ENCODE measurements at places on chromosomes 4 and X. TPM values are rescaled to one million over a fixed set of nuclear protein-coding genes. Genes with fewer than 3 reads are reported as not detected.

GRCh38 chr4:20203508-20203907, 48.2 kb upstream of the SLIT2 start:
- no peaks in the 10 kb centered on the region for H3K27me3 ChIP-seq
- no peaks in the 10 kb centered on the region for H3K36me3 ChIP-seq
- no peak for DNase-seq
- H3K27ac ChIP-seq: no peak overlapping the region
- no peaks in the 10 kb centered on the region for H3K4me1 ChIP-seq

GRCh38 chrX:87160435-87161010, 357.1 kb upstream of the KLHL4 start:
- H3K4me1 ChIP-seq: no peaks in the 10 kb centered on the region
- H3K4me3 ChIP-seq: no peak overlapping the region
- no peaks in the 10 kb centered on the region for H3K36me3 ChIP-seq
- no peak for DNase-seq
- H3K27me3 ChIP-seq: no peaks in the 10 kb centered on the region

DNA sequence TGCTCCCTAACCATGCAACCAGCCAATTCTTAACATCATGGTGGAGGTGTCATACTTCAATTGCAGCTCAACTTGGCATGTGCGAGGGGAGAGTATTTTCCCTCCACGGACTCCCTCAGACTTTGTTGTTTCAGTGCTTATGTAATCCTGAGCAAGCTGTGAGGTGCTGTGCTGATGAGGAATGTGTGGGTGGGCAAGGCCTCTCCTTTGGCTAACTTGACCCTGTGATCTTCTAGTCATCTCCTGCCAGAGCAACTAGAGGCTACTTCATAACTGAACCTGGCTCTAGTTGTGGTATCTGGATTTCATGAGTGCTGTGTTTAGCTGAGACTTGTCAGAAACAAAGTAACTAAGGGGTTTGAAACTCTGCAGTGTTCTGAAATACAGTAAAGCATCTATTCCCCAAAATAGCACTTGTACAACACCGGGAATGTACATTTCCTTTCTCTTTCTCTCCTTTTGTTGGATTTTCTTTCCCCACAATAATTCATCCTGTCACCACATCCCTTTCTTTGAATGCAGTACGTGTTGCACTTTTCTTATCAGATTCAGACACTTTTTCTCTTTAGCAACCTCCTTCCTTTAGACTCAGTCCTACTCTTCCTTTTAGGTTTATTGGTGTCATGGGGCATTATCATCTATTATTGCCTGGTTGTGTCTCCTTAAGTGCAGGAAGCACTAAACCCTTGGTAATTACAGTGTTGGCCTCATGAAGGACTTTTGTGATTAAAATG, 415.2 kb upstream of the NR3C2 start:
- H3K4me3 ChIP-seq: no peak overlapping the region
- no peaks in the 10 kb centered on the region for H3K27me3 ChIP-seq
- H3K27ac ChIP-seq: no peak overlapping the region
- DNase-seq: no peak
- H3K36me3 ChIP-seq: no peaks in the 10 kb centered on the region

Gene CSAG2
- not detected for total RNA-seq

DNA sequence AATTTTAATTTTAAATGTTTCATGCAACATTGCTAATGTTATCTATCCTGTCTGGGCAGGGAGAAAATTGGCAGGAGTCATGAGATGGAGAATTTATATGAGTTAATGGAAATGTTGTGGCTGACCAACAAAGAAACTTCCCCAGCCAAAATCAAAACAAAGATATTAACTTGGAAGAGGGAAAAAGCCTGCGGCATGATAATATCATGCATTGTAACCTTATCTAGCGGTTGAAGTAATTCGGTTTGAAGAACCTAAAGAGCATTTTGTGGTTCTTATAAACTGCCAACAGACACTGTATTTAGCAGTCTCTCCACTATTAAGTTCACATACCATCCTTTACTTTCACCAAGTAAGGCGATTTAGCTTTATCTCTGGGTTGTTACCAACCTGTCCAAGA, 42.3 kb downstream of the DKK2 start:
- no peak overlapping the region for H3K27ac ChIP-seq
- H3K4me1 ChIP-seq: no peaks in the 10 kb centered on the region
- H3K4me3 ChIP-seq: no peak overlapping the region
- H3K36me3 ChIP-seq: no peaks in the 10 kb centered on the region
- no peak for DNase-seq

DNA sequence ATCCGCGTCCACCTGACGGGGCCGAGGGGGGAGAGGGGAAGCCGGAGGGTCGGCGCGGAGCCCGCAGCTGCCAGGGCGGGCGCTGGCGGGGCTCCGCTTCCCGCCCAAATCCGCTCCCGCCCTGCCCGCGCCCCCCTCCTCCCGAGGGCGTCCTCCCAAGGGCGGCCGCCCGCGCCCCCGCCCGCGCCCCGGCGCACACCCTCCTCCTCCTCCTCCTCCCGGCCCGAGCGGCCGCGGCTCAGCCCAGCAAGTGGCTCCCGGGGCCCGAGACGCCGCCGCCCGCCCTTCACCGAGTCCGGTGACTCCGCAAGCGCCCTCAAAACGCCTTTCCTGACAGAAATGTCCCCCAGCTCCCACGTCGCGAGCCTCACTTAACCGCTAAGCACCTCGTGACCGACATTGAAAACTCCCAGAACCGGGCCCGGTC, 487 bp downstream of the HMGB2 start:
- peak; percentile 56 for DNase-seq
- H3K36me3 ChIP-seq: peaks cover 48% of the 10 kb centered on the region
- peak overlapping the region; percentile 100 for H3K27ac ChIP-seq
- no peaks in the 10 kb centered on the region for H3K27me3 ChIP-seq
- peaks cover 45% of the 10 kb centered on the region for H3K4me1 ChIP-seq

DNA sequence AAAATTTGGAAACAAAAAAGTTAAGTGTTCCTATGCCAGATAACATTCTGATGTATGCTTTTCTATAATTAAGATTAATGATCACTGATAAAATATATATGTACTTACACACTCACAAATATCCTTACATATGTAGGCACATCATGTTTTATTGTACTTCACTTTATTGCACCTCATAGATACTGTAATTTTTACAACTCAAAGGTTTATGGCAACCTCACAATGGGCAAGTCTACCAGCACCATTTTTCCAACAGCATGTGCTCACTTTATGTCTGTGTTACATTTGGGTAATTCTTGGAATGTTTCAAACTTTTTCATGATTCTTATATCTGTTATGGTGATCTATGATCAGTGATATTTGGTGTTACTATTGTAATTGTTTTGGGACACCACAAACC, 57.8 kb upstream of the GPRIN3 start:
- no peak overlapping the region for H3K4me3 ChIP-seq
- DNase-seq: no peak
- H3K27ac ChIP-seq: no peak overlapping the region
- H3K27me3 ChIP-seq: peaks cover 2% of the 10 kb centered on the region

- no peak overlapping the region for H3K4me3 ChIP-seq
- H3K27me3 ChIP-seq: no peaks in the 10 kb centered on the region
- no peaks in the 10 kb centered on the region for H3K36me3 ChIP-seq
- peak; percentile 45 for DNase-seq
- no peak overlapping the region for H3K27ac ChIP-seq
- no peaks in the 10 kb centered on the region for H3K4me1 ChIP-seq
Observed at GRCh38 chr4:82721819-82722423, 76.7 kb downstream of the SCD5 start.

DNA sequence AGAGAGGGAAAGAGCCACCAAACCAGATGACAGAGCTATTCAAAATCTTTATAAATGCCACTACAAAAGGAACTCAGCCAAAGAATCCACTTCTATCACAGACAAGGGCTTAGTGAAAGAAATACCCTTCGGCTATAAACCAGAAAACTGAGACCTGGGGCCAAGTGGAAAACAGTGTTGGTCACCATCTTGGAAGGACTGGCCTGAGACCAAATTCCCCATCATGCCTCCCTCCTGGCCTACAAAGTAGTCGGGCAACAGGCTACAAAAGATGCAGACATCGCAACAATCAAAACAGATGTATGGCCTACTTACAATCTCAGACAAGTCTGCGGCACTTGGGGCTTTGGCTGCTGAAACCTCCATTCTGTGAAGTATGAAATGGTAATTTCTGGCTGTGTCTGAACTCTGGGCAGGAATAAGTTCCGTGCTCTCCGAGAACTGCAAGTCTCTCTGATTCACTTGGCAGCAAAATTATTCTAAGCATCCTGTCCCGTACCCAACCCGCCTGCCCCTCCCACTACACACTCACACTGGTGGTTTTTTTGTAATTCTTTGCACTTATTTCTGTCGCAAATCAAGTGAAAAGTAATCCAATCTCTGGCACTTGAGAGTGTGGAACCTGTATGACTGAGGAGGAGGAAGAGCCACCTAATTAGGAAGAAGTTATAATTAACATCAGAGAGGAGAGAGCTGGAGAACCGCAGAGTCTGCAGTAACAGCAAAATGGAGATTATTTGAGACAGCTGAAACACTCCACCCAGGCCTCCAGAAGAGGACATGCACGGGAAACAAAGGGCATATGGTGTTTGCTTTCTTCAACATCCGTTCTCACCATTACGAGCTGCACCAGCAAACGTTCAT, 87.8 kb downstream of the SH3KBP1 start:
- peak overlapping the region; percentile 92 for H3K27ac ChIP-seq
- peak overlapping the region; percentile 94 for H3K4me3 ChIP-seq
- H3K36me3 ChIP-seq: peaks cover 45% of the 10 kb centered on the region
- H3K4me1 ChIP-seq: peaks cover 67% of the 10 kb centered on the region

Gene GPAT3
- total RNA-seq: 4.1 TPM

Gene SLC9B1
- total RNA-seq: 2.3 TPM

Gene GPC3
- total RNA-seq: 0.81 TPM

Gene P2RY4
- 0.12 TPM for total RNA-seq

Gene MSANTD1
- total RNA-seq: 0.87 TPM

GRCh38 chr4:36494747-36495146, 213.3 kb downstream of the DTHD1 start:
- no peak overlapping the region for H3K4me3 ChIP-seq
- H3K4me1 ChIP-seq: no peaks in the 10 kb centered on the region
- no peak overlapping the region for H3K27ac ChIP-seq
- H3K27me3 ChIP-seq: peaks cover 7% of the 10 kb centered on the region
- H3K36me3 ChIP-seq: no peaks in the 10 kb centered on the region

Gene POLN
- total RNA-seq: 3.3 TPM

Gene SHISA3
- total RNA-seq: 0.42 TPM

GRCh38 chr4:78710536-78710935, 65.6 kb upstream of the BMP2K start:
- DNase-seq: no peak
- H3K4me3 ChIP-seq: no peak overlapping the region
- H3K4me1 ChIP-seq: no peaks in the 10 kb centered on the region
- H3K27ac ChIP-seq: no peak overlapping the region
- H3K27me3 ChIP-seq: no peaks in the 10 kb centered on the region

Gene ETDB
- not detected for total RNA-seq

GRCh38 chrX:15016051-15016450, 142.8 kb downstream of the MOSPD2 start:
- H3K4me1 ChIP-seq: no peaks in the 10 kb centered on the region
- no peaks in the 10 kb centered on the region for H3K36me3 ChIP-seq
- no peak overlapping the region for H3K4me3 ChIP-seq
- DNase-seq: no peak
- H3K27me3 ChIP-seq: no peaks in the 10 kb centered on the region

- H3K27ac ChIP-seq: no peak overlapping the region
- H3K4me1 ChIP-seq: no peaks in the 10 kb centered on the region
- DNase-seq: no peak
- peaks cover 11% of the 10 kb centered on the region for H3K36me3 ChIP-seq
- H3K27me3 ChIP-seq: no peaks in the 10 kb centered on the region
- H3K4me3 ChIP-seq: no peak overlapping the region
Observed at GRCh38 chr4:108589961-108590360, 30.4 kb upstream of the RPL34 start.

Gene FAAH2
- total RNA-seq: 1.9 TPM

GRCh38 chrX:78124307-78124706, 15.1 kb downstream of the TAF9B start:
- peaks cover 52% of the 10 kb centered on the region for H3K36me3 ChIP-seq
- peak overlapping the region; percentile 13 for H3K27ac ChIP-seq
- no peak overlapping the region for H3K4me3 ChIP-seq
- H3K27me3 ChIP-seq: no peaks in the 10 kb centered on the region
- DNase-seq: peak; percentile 16

DNA sequence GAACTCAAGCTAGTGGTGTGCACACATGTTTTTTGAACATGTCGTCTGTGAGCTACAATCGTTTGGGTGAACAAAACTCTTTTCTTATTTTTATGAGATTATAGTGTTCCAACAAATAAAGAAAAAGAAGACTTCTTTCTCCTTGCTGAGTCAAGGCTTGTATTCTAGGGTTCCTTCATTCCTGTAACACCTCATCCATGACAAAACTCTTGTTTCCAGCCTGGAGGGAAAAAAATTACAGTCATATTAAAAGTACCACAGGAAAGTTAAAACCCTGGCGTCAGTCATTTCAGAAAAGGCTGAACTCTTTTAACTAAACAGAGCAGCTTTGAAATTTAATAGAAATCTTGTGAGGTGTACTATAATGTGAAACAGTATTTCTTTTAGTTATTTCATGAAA, 79.2 kb upstream of the BOD1L1 start:
- no peaks in the 10 kb centered on the region for H3K36me3 ChIP-seq
- H3K4me1 ChIP-seq: no peaks in the 10 kb centered on the region
- no peak overlapping the region for H3K27ac ChIP-seq
